ENCODE measurements at places on chromosomes 13 and 19.

- DNase-seq = no peak
Observed at GRCh38 chr13:73983109-73983508, 151.1 kb downstream of the KLF12 start.

- no peak for DNase-seq
Observed at GRCh38 chr19:2113439-2114211, 16.9 kb downstream of the IZUMO4 start.

DNA sequence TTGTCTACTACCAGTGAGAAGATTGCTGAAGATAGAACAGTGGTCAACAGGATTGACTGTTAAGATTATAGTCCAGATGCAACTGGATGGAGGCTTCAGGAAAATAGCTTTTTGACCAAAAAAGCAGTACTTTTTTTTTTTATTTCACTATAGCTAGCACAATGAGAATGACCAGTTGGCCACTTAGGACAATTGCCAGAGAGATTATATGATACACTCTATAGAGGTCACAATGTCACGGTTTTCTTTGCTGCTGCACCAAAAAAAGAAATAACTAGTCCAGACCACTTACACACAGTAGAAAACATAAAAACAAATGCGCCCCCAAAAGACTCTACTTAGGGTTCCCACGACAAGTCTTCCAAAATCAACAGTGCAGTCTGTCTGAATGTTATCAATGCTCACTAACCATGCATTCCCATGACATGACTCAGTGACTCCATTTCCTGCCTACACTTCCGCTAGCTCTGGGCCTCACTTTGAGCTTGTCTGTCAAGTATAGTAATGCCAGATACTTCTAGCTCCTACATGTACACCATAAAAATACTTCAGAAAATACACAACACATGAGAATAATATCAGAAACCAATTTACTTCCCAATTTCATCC is 209.1 kb upstream of the STARD13 start:
- DNase-seq = no peak

DNA sequence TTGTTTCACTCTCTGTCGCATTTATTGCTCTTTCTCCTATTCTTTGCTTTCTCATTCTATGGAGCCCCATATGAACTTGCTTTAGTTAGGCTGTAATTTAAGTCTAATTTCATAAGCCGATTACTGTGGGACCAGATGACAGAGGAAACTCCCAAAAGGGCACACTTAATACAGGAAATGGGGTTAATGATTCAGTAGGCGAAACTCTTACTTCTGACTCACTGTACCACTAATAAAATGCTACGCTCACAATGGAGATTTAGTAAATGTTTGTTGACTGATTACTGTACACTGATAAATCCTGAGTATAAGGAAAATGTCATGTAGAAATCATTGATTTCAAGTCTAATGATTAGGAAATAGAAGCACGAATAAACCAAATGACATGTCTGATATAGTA is 276.4 kb downstream of the KLF5 start:
- no peak for DNase-seq

DNA sequence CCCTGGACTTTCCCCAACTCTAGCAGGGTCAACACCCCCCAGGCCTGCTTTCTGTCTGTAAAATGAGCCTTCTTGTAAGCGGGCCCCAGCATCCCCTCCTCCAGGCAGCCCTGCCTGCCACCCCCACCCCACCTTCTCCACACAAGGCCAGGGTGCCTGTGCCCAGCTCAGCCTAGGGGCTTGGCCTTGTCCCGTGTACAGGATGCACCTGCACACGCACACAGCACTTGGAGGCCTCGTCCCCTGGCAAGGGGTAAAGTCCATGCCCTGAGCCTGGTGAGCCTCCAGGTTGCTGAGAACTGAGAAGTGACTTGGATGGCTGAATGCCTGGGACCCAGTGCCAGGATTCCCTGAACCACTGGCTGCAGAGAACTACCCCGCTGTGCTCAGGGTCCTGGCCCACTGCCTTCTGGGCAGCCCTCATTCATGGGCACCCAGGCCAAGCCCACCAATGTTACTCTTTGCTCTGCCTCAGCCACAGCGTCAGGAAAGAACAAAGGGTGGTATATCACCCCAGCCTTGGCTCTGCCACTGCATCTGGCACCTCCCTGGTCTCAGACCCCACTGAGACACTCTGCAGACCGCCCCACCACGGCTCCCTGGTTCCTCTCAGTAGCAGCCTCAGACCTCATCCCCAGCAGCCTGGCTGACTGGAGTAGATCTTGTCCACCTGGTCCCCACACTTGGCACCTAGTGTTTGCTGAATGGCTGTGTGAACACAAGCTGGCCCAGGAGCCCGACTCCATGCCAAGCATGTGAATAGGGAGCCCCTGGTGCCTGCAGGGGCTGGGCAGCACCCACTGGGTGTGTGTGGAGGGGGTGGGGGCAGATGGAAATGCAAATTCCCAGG is 1.8 kb upstream of the TM6SF2 start:
- DNase-seq = no peak

GRCh38 chr13:28576067-28576466 is 81.1 kb upstream of the FLT1 start:
- no peak for DNase-seq

GRCh38 chr19:15323496-15324235 is 8.7 kb downstream of the BRD4 start:
- DNase-seq = peak; percentile 82

DNA sequence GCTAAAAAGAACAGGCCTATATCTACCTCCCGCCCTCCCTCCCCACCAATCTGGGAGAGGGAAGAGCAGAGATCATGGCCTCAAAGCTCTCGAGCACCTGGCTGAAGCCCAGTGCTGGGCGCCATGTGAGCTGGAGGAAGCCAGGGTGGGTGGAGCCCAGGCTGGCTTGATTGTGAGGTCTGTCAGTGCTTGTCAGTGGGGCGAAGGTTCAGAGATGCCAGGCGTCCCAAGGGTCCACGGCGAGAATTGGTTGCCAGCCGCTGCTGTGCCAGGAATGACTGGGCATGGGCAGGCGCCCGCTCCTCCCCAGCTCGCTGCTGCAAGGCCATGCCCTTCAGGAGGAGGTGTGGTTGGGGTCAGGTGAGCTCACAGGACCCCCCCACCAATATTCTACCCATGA is 11.5 kb downstream of the BEST2 start:
- no peak for DNase-seq

- DNase-seq = no peak
Observed at GRCh38 chr13:20566468-20566897, 474 bp upstream of the IFT88 start.

- no peak for DNase-seq
Observed at GRCh38 chr19:12726988-12727316, 3.2 kb upstream of the TNPO2 start.

GRCh38 chr19:7013678-7014077 is 7.6 kb downstream of the MBD3L2B start:
- DNase-seq = no peak

- no peak for DNase-seq
Observed at GRCh38 chr13:99051768-99052455, 74.0 kb upstream of the DOCK9 start.

GRCh38 chr19:29940971-29941585 is 961 bp upstream of the URI1 start:
- DNase-seq = no peak

- DNase-seq = no peak
Observed at GRCh38 chr13:23966691-23967615, 69.7 kb upstream of the C1QTNF9B start.

DNA sequence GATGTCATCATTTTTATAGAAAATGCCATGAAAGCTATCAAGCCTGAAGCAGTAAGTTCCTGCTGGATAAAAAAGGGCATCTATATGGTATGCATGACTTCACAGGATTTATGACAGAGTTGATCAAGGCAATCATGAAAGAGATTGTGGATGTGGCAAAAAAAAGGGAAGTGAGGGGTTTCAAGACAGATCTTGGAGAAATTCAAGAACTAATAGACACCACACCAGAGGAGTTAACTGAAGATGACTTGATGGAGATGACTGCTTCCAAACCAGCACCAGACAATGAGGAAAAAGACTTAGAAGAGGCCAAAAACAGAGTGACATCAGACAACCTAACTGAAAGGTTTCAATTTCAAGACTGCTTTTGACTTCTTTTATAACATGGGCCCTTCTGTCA is 691.1 kb upstream of the SLC10A2 start:
- no peak for DNase-seq

- DNase-seq = no peak
Observed at GRCh38 chr13:113084094-113084942, 21.3 kb upstream of the F7 start.

GRCh38 chr13:101211261-101211660 is 205.0 kb downstream of the NALCN start:
- no peak for DNase-seq

DNA sequence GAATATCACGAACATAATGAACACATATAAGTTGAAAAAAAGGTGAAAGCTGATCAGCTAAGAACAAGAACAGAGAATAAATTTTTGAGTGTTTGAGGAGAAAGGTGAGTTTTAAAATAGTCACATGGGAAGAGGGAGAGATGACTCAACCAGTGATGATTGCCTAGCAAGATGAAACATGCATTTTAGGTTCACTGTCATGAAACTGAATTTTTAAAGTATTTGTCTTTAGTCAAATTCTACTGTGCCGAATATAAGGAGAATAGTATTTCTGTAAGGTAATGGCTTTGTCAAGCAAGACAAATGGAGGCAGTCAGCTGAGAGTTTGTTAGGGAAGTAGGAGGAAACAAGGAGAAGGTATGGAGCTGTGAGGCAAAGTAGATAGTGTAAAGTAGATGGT is 2557.4 kb downstream of the PCDH9 start:
- no peak for DNase-seq

- no peak for DNase-seq
Observed at GRCh38 chr13:71240911-71241310, 626.1 kb downstream of the DACH1 start.

DNA sequence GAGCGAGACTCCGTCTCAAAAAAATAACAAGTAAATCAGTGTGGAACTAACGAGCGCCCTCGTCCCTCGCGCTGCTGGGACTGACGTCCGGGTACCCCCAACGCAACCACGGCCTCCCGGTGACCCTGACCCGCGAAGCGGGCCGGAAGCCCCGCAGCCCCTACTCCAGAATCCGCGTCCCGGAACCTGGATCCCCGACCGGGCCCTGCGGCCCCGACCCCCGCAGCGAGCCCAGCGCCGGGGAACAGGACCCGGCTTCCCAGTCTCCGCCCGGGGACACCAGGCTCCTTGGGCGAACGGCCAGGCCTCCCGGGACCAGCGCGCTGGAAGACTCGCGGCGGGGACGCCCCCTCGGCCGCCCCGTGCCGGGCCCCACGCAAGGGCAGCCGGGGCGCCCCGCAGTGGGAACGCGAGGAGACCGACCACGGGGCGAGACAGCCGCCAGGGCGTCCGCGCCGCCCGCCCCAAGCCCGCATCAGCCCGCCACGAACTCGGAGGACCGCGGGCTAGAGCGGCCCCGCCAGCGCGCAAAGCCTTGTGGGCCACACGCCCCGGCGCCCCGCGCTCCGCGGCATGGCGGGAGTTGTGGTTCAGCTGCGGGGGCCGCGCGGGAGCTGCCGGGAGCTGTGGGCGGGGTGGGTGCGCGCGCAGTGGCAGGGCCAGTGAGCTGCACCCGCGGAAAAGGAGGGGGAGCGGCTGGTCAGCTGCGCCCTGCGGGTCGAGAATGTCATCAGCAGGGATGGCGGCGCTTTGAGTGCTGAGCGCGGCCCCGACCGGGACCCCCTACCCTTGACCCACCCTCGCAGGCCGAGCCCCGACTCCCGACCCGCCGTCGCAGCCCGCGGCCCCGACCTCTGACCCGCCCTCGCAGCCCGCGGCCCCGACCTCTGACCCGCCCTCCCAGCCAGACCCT is 7.5 kb upstream of the MADCAM1 start:
- DNase-seq = peak; percentile 96

DNA sequence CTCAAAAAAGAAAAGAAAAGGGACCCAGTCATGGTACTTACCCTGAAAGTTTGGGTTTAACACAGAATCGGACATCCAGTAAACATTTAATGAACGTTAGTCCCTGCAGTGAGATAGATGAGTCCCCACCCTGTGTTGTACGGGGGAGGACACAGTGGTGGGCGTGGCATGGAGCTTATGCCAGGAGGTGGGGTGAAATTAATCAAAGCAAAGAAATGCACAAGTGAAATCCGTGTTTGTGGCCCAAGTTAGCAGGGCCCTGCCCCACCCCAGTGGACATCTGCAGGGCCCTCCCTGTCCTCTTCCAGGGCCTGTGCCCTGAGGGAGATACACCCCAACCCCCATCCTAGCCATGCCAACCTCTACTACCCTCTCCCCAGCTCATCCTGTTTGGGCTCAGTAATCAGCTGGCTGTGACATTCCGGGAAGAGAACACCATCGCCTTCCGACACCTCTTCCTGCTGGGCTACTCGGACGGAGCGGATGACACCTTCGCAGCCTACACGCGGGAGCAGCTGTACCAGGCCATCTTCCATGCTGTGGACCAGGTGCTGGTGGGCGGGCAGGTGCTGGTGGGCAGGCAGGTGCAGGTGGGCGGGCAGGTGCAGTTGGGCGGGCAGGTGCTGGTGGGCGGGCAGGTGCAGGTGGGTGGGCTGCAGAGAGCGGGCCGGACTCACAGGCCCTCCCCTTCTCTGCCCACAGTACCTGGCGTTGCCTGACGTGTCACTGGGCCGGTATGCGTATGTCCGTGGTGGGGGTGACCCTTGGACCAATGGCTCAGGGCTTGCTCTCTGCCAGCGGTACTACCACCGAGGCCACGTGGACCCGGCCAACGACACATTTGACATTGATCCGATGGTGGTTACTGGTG is 3.9 kb downstream of the MCOLN1 start:
- DNase-seq = no peak

DNA sequence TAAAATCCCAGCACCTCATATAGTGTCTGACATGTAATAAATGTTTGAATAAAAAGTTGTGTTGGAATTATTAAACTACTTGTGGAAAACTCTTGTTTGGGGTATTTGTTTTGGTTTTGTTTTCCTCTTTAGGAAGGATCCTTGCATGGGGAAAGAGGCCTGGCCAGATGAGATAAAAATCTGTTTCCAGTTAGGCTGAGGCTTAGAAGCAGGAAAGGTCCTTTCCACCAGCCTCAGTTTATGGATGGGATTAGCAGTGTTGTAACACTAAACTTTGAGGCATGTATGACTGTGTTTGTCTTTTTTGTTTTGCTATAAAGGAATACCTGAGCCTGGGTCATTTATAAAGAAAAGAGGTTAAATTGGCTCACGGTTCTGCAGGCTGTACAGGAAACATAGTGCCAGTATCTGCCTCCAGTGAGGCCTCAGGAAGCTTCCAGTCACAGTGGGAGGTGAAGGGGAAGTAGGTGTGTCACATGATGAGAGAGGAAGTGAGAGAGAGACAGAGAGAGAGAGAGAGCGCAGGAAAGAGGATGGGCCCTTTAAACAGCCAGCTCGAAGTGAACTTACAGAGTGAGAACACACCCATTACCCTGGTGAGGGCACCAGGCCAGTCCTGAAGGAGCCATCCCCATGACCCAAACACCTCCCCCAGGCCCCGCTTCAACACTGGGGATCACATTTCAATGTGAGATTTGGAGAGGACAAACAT is 21.6 kb downstream of the SPATA13 start:
- DNase-seq = no peak

GRCh38 chr13:19169991-19170390 is 11.6 kb downstream of the TUBA3C start:
- DNase-seq = no peak

GRCh38 chr19:15452111-15453047 is 2.6 kb upstream of the WIZ start:
- DNase-seq = peak; percentile 96

Data from ovary (tissue), 10 donors.